ENCODE measurements at places on chromosomes 1 and 21. TPM values are rescaled to one million over a fixed set of nuclear protein-coding genes. Genes with fewer than 3 reads are reported as not detected.

- DNase-seq, result no peak
Observed at GRCh38 chr1:156165083-156165482, 11.7 kb downstream of the SEMA4A start.

GRCh38 chr1:2589431-2590232 lies 3.1 kb downstream of the PRXL2B start:
- DNase-seq, result no peak

DNA sequence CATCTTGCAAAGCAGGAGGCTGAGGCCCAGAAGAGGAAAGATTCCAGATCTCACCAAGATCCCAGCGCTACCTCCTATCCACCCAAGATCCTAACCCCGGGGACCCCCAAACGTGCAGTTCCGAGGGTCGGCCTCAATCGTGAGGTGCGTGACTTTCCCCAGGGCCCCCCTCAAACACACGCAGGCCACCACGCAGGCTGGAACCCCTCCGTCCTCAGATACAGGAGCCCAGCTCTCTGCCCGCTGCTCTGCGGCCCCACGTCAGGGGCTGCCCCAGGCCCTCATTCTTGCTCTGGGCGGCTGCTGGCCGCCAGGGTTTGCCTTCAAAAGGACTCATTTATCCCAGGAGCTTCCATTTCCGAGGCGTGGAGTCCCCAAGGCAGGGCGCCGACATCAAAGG lies 39.9 kb downstream of the KRTAP10-1 start:
- no peak for DNase-seq

GRCh38 chr1:25104932-25105561 lies 127.3 kb downstream of the SYF2 start:
- no peak for DNase-seq

DNA sequence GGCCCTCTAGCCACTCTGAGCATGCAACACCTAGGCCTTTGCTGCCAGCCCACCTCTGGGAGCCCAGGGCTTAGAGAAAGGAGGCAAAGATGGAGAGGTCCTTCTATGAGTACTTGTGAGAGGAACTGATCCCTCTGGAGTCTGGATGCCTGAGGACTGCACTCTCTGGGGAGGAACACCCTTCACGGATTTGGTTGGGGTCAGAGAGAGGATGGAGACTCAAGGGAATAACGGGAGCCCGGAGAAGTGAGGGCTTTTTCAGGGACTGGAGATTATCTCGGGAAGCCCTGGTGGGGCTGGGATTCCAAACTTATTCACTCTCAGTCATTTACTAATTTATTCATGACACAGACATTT lies 413 bp upstream of the C1orf232 start:
- DNase-seq, result no peak

DNA sequence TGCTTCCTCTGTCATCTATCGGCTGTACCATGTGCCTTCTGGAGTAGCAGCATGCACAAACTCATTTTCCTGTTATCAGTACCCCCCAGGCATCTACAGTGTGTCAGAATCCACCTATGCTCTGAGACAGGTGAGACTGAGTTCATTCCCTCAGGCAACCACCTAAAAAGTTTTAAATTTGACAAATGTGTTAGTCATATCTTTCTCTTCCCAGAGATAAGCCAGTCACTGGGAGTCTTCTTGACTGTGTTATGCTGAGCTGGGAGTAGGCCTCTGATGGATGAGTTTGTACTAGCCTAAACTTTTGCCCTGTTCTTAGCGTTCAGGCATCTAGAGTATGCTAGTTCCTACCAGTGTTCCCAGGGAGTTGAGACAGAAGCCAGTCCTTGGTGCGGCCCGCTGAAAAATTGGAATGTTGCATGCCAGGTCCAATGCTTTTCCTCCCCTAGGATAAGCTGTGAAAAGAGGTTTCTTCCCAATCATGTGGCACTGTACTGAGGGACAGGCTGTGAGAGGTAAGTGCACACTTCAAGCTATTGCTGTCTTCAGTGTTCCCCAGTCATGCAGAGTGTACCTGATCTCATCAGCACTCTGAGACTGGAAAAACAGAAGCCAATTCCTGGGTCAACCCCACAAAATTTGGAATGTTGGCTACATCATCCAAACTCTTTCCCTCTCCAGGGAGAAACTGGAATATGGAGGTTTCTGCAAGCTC lies 1202.3 kb downstream of the NCAM2 start:
- no peak for DNase-seq

DNA sequence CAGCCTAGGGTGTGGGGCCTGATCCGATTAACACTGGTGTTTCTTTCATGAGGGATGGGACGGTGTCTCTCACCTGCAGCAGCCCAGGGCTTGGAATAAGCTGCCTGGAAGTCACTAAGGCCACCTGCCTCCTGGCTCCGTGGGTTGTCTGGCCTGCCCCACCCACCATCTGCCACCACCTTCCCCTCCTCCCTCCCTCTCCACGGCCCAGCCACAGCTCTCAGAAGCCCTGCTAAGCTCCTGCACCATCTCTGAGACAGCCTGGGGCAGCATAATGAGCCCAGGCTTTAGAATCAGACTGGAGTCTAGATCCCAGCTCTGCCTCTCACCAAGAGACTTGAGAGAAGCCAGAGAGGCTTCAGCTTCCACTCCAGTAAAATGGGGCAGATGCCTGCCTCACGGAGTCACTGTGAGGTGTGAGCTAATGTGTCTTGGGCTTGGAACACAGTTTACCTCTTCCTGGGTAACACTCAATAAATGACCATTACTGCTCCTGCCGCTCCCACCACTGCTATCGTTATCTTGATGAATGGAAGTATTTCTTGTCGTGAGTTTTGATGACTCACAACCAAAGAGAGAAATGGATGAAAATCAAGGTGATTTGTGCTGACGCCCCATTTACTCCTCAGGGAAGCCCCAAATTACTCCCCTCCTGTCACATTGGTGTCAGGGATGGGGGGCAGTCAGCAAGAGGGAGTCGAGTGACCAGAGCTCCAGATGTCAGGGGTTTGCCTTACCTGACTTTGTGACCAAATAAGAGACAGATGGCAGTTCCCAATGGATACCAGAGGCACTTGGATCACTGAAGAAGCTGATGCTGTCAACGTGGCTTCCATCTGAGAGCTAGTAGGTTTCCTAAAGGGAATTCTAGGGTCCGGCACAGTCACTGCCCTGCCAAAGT lies 23.5 kb upstream of the C1QA start:
- no peak for DNase-seq

GRCh38 chr1:66274634-66275033 lies 259.3 kb upstream of the SGIP1 start:
- DNase-seq, result no peak

DNA sequence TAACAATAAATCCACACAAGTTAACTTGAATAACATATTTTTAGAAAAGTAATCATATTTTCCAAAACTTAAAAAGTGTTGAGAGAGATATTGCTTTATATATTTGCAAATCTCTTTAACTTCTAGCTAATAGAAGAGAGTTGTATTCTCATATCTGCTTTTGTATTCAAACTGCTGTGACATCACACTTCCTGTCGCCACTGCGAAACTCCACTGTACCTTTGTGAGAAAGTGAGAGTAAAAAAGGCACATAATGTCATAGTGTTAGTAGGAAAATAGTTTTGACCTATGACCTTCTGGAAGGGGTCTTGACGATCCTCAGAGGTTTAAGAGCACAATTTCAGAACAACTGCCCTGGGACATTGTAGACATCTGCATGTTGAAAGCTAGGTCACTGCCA lies 21.6 kb downstream of the AK5 start:
- no peak for DNase-seq

DNA sequence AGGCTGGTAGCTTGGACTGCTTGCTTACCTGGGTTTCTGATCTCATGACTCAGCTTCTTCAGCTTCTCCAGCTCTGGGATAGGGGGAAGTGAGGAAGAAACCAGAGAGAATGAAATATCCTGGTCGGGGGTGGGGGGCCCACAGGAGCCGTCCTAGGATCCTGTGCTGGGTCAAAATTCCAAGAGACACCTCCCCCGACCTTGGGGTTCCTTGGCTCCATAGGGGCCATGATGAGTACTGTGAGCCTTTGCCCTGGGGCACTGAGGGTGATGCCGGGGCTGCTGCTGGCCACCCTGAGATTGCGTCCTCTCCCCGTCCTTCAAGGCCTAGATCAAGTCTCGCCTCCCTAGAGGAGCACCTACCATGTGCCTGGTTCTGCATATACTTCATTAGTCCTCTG lies 40.0 kb downstream of the MYOM3 start:
- DNase-seq, result no peak

GRCh38 chr21:17527240-17527639 lies 14.4 kb downstream of the CXADR start:
- no peak for DNase-seq

DNA sequence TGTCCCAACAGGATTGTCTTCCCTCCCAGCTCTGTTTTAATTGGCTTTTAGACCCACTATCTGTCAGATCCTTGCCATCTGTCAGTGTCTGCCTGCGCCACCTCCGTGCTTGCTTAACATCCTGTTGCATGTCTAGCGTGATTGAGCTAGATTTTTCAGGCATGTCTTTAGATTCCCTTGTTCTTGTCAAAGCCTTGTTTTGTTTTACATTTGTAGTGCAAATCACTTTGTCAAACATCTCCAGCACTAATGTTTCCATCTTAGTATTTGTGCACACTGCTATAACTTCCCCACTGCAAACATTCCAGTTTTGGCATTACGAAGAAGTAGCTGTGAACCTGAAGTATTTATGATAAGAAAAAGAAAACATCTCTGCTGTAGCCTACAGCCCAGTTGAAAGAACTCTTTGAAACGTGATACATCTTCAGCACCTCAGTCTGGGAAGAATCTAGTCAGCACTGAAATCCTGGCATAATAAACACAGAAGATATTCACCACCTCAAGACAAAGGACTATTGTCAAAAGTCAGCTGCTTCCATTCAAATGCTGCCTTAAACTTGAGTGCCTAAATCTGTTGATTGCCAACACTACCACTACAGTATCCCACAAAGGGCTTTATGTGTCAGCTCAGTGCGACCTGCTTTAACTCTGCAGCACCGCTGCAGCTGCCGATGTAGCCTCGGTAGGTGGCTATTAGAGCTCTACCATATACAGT lies 105.0 kb downstream of the FNBP1L start:
- DNase-seq, result no peak

GRCh38 chr1:90622666-90623065 lies 94.4 kb downstream of the BARHL2 start:
- DNase-seq, result no peak

- no peak for DNase-seq
Observed at GRCh38 chr21:20642681-20643080, 355.5 kb upstream of the NCAM2 start.

- DNase-seq, result no peak
Observed at GRCh38 chr1:85087659-85088407, 39.5 kb upstream of the MCOLN3 start.

DNA sequence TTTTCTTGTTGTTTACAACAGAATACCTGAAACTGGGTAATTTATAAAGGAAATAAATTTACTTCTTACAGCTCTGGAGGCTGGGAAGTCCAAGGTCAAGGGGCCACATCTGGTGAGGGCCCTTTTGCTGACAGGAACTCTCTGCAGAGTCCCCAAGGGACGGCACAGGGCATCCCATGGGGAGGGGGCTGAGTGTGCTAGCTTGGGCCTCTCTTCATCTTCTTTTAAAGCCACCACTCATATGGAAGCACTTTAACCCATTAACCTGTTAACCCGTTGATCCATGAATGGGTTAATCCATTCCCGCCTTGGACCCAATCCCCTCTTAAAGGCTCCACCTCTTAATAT lies 76.3 kb downstream of the OBSCN start:
- DNase-seq, result no peak

- no peak for DNase-seq
Observed at GRCh38 chr1:111672331-111672730, 52.7 kb downstream of the RAP1A start.

GRCh38 chr1:81594206-81594605 lies 206.5 kb upstream of the ADGRL2 start:
- no peak for DNase-seq

- DNase-seq, result peak; percentile 42
Observed at GRCh38 chr1:31581821-31582810, 5.8 kb downstream of the TINAGL1 start.

GRCh38 chr1:167517535-167518330 lies 596 bp downstream of the CD247 start:
- no peak for DNase-seq

DNA sequence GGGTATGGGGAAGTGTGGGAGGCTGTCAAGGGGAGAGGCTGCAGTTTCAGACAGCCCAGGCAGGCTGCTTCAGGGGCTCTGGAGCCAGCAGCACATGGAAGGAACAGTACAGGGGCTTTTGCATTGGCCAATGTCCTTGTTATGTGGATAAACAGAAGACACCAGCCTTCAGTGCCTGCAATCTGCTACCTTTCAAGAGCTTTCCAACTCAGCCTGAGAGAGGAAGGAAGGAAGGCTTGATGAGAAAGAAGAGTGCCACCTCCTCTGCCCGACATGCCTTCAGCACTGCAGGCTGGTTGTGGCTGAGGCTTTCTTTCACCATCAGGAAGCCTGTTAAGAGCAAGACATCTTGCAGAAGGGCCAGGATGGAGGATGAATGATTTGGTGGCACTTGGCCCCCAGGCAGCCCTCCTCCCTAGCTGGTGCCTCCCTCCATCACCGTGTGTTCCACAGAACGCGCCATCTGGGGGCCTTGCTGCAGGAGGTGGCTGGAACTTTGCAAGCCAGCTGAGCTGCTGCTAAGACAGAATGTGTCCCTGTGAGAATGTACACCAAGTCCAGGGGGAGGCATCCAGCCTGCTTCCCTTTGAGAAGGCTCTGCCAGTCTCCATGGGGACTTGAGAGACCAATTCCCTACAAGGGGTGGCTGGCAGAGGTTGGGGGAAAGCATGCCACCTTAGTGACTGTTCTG lies 372.4 kb upstream of the PROX1 start:
- DNase-seq, result no peak

GRCh38 chr1:181452746-181453145 lies 30.6 kb upstream of the CACNA1E start:
- no peak for DNase-seq

DNA sequence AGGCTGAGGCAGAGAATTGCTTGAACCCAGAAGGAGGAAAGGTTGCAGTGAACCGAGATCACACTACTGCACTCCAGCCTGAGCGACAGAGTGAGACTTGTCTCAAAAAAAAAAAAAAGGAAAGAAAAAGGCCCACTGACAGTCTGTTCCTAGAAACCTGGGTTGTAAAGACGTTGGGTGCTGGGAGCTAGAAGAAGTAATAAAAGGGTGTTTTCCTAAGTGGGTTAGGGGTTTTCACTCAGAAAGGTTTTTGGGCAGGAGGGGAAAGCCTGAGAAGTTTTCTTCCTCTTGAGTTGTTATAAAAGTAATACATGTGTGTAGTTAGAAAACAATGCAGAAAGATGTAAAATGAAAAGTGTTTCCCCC lies 25.4 kb downstream of the CELA3A start:
- no peak for DNase-seq

- no peak for DNase-seq
Observed at GRCh38 chr1:212630158-212630900, 21.8 kb downstream of the ATF3 start.

Gene FBXO28
- total RNA-seq, result 27.9 TPM

Gene OR10J1
- total RNA-seq, result not detected

Gene SLC30A2
- 24.4 TPM for total RNA-seq

Gene RIPPLY3
- 0.93 TPM for total RNA-seq

Gene FCRL2
- total RNA-seq, result not detected

Gene LEFTY2
- not detected for total RNA-seq

Gene GFI1
- 0.17 TPM for total RNA-seq

Gene BATF3
- total RNA-seq, result 0.55 TPM

Gene LHX4
- total RNA-seq, result 0.22 TPM

Gene OR6K6
- not detected for total RNA-seq

Gene NES
- total RNA-seq, result 125 TPM

Gene KLHL20
- total RNA-seq, result 23.6 TPM

Data from type B pancreatic cell (in vitro differentiated cells).